ENCODE measurements at places on chromosomes 1 and 21.

DNA sequence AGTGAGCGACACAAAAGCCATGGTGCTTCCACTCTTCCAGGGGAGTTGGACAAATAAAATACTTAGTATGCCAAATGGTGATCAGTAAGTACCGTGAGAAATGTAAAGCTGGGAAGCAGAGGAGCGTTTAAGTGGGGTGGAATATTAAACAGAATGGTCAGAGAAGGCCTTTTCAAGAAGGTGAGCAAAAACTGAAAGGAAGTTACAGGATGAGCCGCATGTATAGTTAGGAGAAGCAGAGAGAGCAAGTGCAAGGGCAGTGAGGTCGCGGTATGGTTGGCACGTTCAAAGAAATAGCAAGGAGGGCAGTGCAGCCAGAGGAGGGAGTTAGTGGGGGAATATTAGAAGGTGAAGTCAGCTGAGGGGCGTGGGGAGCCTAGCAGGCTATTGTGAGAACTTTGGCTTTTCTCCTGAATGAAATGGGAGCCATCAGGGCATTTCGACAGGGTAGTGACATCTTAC, 748 bp upstream of the ATP6V0B start:
- DNase-seq = peak; percentile 61

DNA sequence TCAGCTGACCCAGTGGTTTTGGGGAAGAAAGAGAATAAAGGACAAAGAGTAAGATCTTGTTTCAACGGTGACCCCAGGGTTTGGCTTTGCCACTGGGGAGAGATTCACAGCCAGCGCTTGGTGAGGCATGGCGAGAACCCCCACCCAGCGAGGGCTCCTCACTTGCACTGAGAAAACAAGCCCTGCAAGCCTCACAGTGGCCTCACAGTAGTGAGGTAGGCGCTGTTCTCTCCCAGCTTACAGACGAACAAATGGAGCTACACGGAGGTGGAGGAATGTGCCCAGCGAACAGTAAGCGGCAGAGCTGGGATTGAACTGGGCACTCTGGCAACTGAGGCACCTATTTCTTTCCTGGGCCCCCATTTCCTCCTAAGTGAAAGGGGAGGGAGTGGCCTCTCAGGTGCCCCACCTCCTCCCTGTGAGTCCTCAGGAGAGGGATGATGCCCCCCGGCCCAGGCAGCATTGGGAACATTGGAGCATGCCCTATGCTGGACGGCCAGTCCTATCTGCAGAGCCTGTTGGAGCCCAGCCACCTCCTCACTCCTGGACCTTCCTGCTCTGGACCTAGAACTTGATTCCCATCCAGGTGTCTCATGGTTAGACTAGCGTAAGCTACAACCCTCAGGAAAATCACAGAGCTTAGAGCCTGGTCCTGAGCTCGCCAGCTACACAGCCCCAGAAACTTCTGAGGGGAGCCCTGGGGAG, 73.4 kb upstream of the EDN2 start:
- DNase-seq = no peak

- no peak for DNase-seq
Observed at GRCh38 chr21:37737996-37738395, 178.3 kb downstream of the KCNJ6 start.

GRCh38 chr1:219805191-219805590, 123.2 kb downstream of the SLC30A10 start:
- DNase-seq = no peak

GRCh38 chr1:42340093-42340492, 5.1 kb upstream of the FOXJ3 start:
- no peak for DNase-seq

- no peak for DNase-seq
Observed at GRCh38 chr1:21189421-21189820, 12.7 kb upstream of the EIF4G3 start.

- DNase-seq = peak; percentile 77
Observed at GRCh38 chr1:147496571-147497210, 44.6 kb upstream of the BCL9 start.

- no peak for DNase-seq
Observed at GRCh38 chr21:43375006-43375836, 51.7 kb downstream of the SIK1 start.

DNA sequence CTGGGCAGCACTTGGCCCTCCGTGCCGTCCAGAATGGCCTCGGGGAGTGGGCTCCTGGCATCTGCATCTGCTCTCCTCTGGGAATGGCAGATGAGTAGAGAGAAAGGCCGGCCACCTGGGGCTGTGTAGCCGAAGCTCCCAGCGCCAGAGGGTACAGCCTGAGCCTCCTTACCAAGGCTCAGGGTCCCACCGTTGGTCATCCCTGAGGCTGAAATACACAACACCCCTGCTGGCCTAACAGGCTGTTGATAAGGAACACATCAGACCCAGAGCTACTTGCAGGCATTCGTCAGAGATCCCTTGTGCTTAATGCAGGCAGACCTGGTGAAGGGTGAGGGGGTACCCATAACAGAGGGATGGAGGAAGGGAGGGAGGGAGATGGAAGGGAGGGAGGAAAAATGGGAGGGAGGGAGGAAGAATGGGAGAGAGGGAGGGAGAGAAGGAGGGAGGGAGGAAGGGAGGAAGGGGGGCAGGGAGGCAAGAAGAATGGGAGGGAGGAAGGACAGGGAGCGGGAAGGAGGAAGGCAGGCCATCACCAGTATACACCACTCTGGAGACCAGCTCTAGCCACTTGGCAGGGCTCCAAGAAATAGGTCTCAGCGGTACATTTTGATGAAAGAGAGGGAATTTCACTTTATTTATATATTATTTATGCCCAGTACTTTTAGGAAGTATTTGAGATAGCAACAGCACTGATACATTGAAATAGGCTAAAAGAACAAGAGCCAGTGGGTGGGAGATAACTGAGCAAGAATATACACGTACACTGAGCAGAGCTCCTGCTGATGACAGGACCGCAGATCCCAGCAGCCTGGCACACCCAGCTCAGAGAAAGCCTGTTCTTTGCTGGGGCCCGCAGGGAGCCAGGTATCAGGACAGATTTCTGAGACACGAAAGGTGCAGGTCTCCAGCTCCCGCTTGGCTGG, 315.0 kb upstream of the VAMP3 start:
- no peak for DNase-seq

DNA sequence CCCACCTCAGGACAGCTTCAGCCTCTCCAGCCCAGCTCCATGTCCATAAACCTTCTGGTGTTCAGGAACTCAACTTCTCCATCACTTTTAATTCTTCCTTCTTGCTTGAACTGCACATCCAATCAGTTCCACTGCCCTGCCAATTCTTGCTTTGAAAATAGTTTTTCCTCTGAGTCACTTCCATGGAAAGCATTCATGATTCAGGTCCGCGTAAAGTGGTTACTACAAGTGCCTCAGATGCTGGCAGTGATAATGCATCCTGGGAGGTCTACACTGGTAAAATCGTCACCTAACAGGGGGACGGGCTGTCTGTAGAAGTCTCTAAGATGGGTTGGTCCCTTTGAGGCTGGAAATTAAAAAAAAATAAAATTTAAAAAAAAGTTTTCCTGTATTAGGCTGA, 25.9 kb upstream of the RCAN1 start:
- DNase-seq = peak; percentile 88

All from osteoblast (primary cell).